Stimulated activated CD4-positive, alpha-beta T cell treated with anti-CD3 and anti-CD28 coated beads, Interleukin-2, amount 100 ng/mL, for 24 hours (primary cell): ENCODE measurements at places on chromosomes 5 and 9.

- DNase-seq, result no peak
Measured at GRCh38 chr9:120513825-120514396, 66.1 kb downstream of the CDK5RAP2 start.

- no peak for DNase-seq
Measured at GRCh38 chr5:72723581-72723980, 92.9 kb upstream of the TNPO1 start.

DNA sequence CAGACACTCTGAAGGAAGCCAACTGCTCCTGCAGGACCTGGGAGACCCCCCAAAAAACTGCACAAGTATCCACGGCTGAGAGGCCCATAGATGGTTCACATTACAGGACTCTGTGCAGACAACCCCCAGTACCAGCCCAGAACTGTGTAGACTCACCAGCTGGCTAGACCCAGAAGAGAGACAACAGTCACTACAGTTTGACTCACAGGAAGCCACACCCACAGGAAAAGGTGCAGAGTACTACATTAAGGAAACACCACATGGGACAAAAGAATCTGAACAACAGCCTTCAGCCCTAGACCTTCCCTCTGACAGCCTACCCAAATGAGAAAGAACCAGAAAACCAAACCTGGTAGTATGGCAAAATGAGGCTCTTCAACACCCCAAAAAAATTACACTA lies 281.2 kb upstream of the RGMB start:
- DNase-seq, result no peak

- no peak for DNase-seq
Measured at GRCh38 chr9:9998491-9999287, 614.1 kb downstream of the PTPRD start.

DNA sequence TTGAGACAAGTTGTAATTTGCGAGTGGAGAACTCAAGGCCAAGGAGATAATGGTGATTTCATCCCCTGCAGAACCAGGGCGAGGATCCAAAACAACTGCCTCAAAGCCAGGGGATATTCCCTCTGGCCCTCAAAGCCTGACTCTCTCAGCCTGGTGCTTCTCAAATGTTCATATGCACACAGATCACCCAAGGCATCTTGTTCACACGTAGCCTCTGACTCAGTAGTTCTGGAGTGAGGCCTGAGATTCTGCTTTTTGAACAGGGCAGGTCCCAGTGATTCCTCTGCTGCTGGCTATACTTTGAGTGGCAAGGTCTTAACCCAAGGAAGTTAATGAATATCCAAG lies 30.2 kb upstream of the WWC1 start:
- no peak for DNase-seq

DNA sequence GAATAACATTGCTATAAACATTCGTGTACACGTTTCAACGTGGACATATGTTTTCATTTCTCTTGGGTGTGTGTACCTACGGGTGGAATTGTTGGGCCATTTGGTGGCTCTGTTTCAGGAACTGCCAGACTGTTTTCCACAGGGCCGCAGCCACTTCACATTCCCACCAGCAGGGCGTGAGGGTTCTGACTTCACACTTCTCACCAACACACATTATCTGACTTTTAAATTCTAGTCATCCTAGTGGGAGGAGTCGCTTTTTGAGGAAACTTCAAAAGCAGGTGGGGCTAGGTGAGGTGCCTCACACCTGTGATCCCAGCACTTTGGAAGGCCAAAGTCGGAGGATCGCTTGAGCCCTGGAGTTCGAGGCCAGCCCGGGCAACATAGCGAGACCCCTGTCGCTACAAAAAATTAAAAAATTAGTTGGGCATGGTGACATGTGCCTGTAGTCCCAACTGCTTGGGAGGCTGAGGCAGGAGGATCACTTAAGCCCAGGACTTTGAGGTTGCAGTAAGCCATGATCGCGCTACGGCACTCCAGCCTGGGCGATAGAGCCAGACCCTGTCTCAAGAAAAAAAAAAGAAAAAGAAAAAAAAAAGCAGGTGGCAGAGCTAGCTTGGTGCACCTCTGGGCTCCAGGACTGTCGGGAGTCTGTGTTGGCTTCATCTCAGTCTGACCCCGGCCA lies 28.5 kb downstream of the TSPAN17 start:
- no peak for DNase-seq

DNA sequence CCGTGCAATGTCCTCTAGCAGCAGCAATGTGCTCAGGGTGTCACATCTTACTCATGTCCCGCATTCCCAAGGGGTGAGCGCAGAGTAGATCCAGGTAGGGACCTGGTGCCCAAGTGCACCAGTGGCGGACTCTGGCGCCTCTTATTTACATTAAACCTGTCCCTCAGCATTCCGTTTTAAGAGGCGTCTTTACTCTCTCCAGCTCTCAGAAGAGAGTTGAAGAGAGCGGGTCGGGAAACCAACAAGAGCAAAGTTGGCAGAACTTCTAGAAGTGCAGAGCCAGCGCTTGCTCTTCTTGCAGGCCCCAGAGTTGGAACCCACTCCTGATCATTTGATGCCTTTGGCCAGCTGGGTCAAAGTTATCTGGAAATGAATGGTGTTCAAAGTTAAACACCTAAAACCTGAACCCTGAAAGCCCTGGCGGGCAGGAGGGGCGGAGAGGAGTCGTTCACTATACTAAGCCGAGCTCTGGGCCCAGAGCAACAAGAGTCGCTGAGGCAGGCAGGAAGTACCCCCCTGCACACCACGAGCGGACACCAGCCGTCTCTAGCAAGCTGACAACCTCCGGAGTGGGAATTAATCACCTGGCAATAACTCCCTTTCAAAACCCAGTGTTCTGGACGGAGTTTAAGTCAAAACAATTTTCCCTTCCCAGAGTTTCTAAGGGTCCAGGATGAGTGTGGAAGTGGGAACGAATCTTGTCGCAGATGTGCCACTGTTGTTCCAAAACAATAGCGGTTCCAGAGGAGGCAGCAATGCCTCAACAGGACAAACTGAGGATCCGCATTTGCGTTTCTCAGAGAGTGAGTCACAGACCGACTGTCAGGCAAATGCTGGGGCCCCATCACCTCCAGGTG lies 122.8 kb downstream of the TMEM161B start:
- no peak for DNase-seq

GRCh38 chr5:36637516-36637915 lies 31.1 kb downstream of the SLC1A3 start:
- DNase-seq, result no peak

DNA sequence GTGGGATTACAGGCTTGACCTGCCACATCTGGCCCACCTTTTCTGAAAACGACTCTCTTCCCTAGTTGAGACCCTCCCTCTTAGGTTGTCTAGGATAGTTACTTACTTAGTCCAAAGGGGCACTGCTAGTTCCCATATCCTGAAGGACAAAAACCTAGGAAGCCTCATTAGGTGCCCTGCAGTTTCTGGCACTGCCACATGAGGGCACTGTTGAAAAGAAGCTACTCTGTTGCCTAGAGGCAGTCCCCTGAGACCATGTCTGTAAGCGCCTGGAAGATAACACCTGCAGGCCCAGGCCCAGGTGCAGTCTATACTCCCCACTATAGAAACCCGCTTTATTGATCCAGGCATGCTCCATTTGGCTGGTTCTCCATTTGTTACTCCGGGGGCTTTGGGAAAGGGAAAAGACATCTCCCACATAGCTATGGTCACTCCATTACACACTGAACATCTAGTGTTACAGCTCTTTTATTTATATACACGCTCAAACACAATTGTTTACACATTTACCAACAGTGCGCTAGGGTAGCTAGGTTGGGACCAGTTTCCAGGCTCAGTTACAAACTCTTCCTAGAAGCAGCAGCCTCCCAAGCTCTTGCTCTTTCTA lies 73.4 kb upstream of the PPARGC1B start:
- DNase-seq, result peak; percentile 58

DNA sequence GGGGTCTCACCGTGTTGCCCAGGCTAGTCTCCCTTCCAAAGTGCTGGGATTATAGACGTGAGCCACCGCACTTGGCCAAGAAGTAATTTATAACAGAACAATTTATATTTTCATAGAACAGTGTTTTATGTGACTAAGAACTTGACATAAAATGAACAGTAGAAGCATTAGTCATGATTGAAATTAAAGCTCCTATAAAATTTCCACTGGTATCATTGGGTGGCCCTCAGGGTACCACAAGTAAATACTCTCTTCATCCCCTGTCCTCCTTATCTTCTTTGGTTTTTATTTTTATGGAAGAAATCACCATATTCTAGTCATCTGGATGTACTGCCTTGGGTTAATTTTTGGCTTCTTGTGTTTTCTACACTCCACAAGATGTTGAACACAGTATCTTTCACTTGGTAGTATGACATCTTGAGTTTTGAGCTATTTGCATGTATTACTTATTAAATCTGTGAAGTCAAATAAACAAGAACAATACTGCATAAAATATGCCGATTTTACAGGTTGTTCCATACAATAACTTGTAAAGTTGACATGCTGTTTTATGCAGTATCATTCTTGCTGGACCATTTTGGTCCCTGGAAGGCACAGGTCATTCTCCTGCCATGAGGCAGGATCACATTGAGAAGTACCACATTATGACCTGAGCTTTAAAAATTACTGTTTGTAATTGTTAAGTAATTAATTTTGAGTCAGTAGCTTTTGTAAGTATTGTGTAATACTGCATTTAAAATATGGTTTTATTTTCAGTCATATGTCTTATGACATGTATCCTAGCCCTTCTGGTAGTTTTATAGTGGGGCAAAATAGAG lies 24.4 kb downstream of the LMNB1 start:
- DNase-seq, result no peak

- DNase-seq, result no peak
Measured at GRCh38 chr5:127061956-127062355, 11.3 kb downstream of the C5orf63 start.

DNA sequence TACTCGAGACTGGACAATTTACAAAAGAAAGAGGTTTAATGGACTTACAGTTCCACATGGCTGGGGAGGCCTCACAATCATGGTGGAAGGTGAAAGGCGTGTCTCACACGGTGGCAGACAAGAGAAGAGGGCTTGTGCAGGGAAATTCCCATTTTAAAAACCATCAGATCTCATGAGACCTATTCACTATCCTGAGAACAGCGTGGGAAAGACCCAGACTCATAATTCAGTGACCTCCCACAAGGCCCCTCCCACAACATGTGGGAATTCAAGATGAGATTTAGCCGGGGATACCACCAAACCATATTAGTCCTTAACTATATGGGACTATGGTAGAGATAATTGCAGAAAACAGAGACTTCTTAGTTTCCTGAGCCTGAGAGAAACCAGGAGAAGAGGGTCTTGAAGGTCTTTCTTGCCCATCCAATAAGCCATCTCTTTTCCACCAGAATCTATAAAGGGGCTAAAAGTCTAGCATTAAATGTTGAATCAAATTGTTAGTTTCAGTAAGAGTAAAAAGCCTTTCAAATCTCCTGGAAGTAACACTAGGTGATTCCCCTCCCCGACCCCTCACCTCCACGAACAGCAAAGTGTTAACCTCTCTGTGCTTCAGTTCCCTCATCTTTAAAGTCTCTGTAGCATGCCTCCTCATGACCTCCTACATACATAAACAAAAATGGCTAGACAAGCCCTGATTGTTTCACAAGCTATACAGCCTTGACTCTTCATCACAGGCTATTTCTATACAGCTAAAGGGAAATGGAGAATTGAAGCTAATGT lies 259.1 kb downstream of the TMEM167A start:
- DNase-seq, result no peak

- no peak for DNase-seq
Measured at GRCh38 chr5:66830636-66831035, 234.4 kb downstream of the MAST4 start.

GRCh38 chr9:11546231-11546630 lies 933.4 kb upstream of the PTPRD start:
- DNase-seq, result no peak

GRCh38 chr5:133723126-133723525 lies 110.8 kb upstream of the FSTL4 start:
- no peak for DNase-seq

DNA sequence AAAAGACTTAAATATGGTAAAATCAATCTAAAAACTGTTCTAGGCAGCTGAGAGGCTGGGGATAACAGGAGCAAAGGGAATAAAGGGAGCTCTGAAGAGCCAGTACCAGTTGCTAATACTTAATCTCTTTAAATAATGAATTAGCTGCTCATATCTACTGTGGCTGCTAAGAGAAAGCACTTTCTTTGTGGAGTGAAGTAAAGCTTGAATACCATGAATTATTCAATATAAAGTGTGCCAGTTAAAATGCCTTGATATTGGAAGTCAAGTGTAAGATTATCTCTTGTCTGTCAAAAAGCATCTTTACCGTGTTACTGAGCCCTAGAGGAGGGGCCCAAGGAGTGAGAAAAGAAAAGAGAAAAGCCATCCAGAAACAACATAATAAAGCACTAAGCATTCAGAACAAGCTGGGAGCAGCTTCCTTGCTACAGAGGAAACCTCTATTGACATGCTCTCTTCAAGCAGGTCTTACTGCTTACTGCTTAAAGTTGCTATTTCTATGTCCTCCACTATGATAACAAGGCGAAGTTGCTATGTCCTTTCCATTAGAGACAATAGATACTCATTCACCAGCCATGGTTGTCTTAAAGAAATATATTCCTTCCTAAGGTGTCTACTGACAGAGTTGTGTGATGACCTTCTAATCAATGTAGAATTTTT lies 297.4 kb downstream of the CETN3 start:
- DNase-seq, result no peak

GRCh38 chr9:112771359-112772214 lies 21.0 kb downstream of the SNX30 start:
- DNase-seq, result no peak

DNA sequence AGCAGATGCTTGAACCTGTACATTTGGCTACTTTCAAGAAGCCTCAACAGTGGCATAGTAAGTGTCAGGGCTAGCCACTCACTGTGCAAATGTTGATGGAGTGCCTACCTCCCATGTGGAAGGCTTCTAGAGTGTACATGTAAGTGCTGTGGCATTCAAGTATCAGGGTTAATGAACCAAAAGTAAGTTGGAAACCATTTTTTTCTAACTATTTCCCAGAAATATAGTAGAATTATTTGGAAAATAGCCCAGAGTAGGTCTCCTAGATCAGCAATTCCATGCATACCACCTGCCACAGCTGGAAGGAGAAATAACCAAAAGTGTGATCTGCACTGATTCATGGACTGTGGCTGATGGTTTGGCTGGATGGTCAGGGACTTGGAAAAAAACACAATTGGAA lies 53.3 kb downstream of the FOXD1 start:
- DNase-seq, result no peak

DNA sequence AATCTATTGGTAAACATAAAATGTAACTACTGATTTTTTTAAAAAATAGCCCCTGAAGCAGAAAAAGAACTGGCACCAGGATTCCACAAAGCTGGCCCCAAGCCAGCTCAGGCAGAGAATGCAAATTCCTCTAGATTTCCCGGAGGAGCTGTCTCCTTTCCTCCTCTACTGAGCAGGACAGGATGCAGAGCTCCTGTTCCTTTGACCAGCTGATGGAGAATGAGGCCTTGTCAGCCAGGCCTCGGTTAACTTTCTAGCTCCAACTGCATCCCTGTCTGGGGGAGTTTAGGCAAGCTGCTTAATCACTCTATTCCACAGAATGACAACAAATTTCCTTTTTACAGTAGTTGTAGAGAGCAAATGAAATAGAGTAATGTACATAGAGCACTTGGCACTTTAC lies 155.5 kb downstream of the GNAQ start:
- no peak for DNase-seq

DNA sequence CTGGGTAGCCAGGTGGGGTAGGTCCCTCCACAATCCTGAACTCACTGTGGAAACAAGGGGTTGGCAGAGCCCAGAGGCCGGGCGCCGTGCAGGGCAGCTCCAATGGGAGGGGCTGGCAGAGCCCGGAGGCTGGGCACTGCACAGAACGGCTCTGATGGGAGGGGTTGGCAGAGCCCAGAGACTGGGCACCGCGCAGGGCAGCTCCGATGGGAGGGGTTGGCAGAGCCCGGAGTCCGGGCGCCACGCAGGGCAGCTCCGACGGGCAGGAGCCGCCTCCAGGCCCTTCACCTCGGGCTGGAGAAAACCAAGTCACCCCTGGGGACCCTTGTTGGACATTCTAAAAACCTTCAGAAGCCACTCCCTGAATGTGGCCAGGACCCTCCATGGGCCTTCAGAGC lies 9.3 kb downstream of the NACC2 start:
- no peak for DNase-seq
